Liver (tissue), 10 donors: ENCODE measurements at places on chromosomes 13 and 19.

GRCh38 chr13:95870421-95870820 is 182.8 kb downstream of the UGGT2 start:
- DNase-seq = no peak

DNA sequence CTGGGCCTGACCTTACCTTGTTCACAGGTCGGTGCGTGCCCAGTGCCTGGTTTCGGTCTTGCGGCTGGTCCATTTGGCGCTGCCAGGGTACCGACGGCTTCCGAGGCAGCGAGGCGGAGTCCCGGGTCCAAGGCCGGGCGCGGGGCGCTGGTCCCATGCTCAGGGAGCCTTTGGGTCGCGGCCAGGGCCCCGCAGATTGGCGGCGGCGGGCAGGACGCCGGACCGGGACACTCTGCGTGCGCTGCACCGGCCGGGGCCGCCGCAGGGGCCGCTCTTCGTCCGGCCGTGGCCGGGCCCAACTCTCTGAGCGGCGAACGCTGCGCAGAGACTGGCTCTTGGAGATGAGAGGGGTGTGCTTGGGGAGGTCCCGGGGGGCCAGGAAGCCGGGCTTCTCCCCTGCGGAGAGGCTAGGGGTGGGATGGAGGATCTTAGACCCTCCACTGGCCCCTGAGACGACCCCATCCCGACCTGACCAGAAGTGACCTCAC is 3.4 kb upstream of the WIZ start:
- DNase-seq = no peak

- DNase-seq = no peak
These were observed 10.9 kb upstream of the TLE5 start for GRCh38 chr19:3073159-3073563.

GRCh38 chr19:33558856-33559255 is 37.3 kb upstream of the PEPD start:
- DNase-seq = no peak

DNA sequence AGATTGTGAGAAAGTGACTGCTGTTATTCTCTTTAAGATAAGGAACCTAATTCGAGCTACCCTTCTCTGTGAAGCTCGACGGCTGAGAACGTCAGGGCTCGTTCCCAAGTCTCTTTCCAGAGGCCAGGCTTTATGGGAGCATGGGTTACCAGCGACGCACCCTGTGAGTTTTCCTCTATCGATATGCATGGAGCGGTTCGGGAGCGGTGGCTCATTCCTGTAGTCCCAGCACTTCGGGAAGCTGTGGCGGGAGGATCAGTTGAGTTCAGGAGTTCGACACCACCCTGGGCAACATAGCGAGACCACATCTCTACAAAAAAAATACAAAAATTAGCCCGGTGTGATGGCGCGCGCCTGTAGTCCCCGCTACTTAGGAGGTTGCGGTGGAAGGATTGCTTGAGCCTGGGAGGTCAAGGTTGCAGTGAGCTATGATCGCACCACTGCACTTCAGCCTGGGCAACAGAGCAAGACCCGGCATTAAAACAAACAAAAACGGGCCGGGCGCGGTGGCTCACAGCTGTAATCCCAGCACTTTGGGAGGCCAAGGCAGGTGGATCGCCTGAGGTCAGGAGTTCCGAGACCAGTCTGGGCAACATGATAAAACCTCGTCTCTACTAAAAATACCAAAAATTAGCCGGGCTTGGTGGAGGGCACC is 681 bp upstream of the ZNF606 start:
- no peak for DNase-seq

- peak; percentile 61 for DNase-seq
These were observed 1.9 kb downstream of the GTPBP3 start for GRCh38 chr19:17339088-17339741.

- DNase-seq = no peak
These were observed 12.2 kb downstream of the CFD start for GRCh38 chr19:871446-872265.

- no peak for DNase-seq
These were observed 9.2 kb upstream of the ZNF761 start for GRCh38 chr19:53422551-53422950.

- peak; percentile 49 for DNase-seq
These were observed 17.0 kb upstream of the ZNF460 start for GRCh38 chr19:57263244-57263741.
